ENCODE measurements at places on chromosomes 16 and 17. TPM values are rescaled to one million over a fixed set of nuclear protein-coding genes. Genes with fewer than 3 reads are reported as not detected.

HIC1 gene
- total RNA-seq: 28.9 TPM

IRX5 gene
- not detected for total RNA-seq

CDH8 gene
- total RNA-seq: 1.2 TPM

MYH1 gene
- 0.10 TPM for total RNA-seq

TEKT5 gene
- total RNA-seq: 0.46 TPM

CACNG5 gene
- total RNA-seq: not detected

TMC7 gene
- total RNA-seq: 9.2 TPM

CDRT4 gene
- 5.7 TPM for total RNA-seq

Measured in mucosa of descending colon (tissue), 3 donors.